ENCODE measurements at places on chromosomes 6 and 20.

DNA sequence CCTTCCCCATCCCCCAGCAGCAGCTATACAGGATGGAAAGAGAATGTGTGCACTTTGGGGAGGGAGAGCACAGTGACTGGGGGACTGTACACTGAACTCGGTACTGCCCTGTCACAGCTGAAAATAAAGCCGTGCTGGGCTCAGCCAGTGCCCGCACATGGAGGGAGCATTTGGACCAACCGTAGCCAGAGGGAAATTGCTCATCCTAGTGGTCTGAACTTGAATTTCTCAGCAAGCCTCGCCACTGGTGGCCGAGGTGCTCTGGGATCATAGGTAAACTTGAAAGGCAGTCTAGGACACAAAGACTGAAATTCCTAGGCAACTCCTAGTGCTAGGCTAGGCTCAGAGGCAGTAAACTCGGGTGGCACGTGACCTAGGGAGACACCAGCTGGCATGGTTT lies 61.0 kb downstream of the DZANK1 start:
- DNase-seq = no peak

GRCh38 chr6:156699017-156699421 lies 78.2 kb upstream of the ARID1B start:
- DNase-seq = no peak

GRCh38 chr20:35625584-35626385 lies 10.2 kb downstream of the SPAG4 start:
- no peak for DNase-seq

DNA sequence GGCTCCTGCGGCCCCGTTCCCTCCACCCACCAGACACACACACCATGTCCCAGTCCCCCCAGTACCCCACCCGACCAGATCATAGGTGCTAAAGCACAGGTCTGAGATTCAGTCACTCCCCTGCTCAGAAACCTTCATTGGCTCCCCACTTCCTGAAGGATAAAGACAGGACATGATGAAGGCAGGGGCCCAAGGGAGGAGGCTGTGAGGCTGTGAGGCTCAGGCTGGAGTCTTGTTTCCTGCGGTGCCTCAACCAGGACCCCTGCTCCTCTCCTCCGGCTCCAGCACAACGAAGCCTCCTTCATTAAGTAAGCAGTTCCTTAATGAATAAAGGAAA lies 81.1 kb downstream of the NCR2 start:
- no peak for DNase-seq

DNA sequence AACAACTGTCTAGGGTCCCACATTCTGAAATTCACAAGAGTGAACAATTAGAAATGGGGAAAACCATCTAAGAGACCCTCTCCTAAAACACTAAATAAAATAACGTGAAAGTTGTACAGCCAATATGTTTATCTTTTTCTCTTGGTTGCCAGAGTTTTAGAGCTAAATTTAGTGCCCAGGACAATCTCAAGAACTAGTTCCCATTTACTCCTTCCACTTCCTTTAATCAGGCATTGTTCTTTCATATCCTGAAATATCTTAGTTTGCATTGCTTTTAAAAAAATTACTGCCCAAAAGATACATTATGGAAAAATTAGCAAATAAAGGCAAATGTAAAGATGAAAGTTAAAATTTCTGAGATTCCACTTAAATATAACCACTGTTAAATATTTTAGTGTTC lies 33.1 kb upstream of the UBR2 start:
- DNase-seq = no peak
